AG04450 (cell line): ENCODE measurements at places on chromosomes 6 and 20.

DNA sequence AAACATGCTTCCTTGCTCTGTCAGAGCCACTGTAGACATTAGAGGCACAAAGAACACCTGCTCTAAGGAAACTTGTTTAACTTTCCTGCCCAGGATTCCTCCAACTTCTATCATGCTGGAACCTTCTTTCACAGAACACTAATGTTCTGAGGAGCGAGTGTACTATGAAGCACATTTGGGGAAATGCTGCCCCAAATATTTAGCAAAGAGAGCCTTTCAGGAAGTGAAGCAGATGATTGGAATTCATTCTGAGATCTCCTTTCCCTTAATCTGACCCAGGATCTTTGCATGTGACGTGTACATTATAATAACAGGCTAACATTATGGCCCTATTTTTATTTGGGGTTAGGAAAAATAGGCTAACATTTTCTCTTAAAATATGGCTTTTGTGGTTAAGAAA, 21.0 kb upstream of the FYN start:
- no peak for DNase-seq

- DNase-seq: no peak
Measured at GRCh38 chr6:140073456-140073855, 699.0 kb upstream of the CITED2 start.

GRCh38 chr20:59735917-59736316, 131.6 kb downstream of the PHACTR3 start:
- DNase-seq: no peak

DNA sequence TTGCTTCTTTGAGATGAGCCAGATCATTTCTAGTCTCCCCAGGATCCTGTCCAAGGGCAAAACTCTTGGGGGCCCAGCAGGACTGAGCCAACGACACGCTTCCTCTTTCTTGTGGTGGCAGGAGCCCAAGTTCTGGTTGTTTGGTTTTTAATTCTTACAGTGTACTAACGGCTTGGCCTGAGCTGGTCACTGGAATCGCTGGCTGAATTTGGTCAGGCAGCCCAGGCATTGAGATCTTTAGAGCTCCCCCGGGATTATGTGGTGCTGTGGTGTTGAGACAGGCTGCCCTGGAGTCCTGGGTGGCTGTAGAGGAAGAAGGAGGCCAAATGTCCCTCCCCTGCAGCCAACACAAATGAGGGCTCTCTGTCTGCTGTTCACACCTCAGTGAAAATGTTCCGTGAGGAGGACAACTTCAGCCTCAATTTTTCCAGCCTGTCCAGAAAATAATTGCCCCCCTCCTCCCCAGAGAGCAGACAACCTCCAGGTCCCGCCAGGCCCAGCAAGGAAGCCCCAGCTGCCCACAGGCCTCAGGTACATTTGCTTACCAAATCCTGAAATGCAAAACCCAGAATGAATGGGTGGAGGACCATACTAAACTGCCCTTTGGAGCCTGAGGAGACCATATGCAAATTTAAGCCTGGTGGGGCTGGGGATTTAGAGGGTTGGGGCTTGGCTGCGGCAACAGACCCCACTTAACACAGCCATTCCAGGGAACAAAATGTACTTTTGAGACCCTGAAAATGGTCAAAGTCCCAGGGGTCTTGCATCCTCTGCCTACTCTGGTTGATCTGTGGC, 23.6 kb downstream of the BNIP5 start:
- DNase-seq: no peak
